ENCODE measurements at places on chromosomes 5 and 9.

- no peak for DNase-seq
Measured at GRCh38 chr5:58410441-58410840, 49.4 kb downstream of the PLK2 start.

DNA sequence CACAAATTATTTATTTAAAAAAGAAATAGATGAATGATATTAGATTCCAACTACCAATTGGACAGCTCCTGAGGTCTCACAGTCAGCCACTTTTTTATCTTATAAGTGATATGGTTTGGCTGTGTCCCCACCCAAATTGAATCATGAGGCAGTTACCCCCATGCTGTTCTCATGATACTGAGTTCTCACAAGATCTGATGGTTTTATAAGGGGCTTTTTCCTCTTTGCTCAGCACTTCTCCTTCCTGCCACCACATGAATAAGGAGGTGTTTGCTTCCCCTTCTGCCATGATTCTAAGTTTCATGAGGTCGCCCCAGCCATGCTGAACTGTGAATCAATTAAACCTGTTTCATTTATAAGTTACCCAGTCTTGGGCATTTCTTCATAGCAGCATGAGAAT lies 12.9 kb downstream of the NLN start:
- DNase-seq: no peak

DNA sequence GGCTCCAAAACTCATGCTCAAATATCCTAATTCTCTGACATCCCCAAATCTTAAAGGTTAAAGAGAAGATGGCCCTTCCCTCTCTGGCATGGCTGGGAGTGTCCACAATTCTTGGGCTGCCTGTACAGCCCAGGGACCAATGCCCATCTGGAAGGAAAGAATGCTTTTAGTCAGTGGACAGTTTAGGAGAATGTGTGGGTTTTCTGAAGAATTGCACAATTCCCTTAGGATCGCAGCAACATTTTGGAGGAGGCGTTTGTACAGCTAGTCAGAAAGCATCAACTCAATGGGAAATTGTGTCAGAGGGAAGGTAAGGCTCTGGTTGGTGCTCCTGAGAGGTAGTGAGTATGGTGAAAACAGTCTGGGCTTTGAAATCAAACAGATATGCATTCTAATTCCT lies 15.0 kb downstream of the FAM193B start:
- DNase-seq: no peak

- no peak for DNase-seq
Measured at GRCh38 chr5:170478306-170478705, 25.5 kb upstream of the KCNIP1 start.

DNA sequence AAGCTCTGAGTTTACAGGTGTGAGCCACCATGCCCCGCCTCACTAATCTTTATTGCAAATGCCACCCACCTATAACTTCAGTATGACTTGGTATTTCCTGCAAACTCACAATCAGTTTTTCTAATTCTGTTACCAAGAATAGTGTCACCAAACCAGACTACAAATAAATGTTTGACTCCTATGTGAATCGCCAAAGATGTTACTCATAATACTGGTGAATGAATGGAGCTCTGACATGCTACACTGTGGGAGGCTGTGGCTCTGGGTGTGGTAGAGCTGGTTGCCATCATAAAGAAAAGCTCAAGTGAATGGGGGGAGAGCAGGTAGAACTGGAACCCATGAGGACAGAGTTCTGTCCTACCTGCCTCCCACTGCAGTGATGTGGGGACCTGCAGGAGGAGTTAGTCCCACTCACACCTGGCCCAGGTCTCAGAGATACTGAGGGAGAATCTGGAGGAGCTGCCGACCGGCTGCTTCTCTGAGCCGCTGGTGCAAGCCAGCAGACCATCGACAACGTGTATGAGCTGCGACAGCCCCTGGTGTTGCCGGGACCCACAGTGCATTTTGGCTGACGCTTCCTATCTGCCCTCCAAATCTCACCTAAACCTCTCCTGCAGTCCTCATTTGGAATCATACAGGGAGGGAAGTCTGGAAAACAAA lies 95.7 kb downstream of the ENTREP1 start:
- DNase-seq: no peak

DNA sequence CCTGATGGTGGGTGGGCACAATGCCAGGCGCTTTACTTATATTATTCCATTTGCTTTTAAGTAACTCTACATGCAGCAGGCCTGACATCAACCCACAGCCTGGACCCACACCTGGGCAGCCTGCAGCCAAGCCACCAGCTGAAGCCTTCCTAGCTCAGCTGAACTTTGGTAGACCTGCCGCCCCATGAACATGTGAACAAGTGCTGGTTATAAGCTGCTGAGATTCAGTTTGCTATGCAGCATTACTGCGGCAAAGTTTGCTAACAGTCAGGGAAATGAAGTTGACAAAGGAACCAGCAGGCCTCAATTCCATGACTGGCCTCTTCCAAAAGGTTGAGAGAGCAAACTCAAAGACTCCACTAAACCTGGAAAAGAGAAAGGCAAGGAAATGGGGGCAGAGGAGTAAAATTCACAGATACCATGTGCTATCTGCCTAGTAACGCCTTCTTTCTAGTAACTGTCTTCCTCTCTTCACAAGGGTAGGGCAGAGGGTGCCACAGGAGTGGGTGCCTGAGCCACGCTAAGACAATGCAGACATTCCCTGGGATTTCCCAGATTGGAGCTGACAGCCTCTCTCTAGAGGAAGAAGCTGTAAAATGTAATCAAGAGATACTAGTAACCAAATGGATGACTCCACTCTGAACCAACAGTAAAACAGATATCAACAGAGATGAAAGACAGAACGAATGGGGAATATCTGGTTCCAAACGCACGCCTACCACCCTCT lies 2.9 kb downstream of the BOD1 start:
- DNase-seq: no peak

- no peak for DNase-seq
Measured at GRCh38 chr5:89041976-89042375, 159.0 kb upstream of the MEF2C start.

DNA sequence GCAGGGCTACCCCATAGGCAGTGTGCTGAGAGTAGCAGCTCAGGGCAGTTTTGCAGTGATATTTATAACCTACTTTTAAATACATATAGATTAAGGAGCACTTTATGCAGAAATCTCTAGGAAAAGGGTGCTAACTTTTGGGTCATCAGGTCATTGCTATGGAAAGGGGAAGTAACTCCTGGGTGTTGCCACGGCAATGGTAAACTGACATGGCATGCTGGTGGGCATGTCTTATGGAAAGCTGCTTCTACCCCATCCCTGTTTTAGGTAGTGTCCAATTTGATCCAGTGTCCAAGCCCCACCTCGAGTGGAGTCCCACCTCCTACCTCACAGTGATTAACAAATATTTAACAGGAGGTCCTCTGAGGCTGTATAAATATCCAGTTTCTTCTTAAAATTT lies 56.8 kb upstream of the XPA start:
- no peak for DNase-seq

- no peak for DNase-seq
Measured at GRCh38 chr9:95729046-95729445, 146.4 kb upstream of the ERCC6L2 start.

- DNase-seq: no peak
Measured at GRCh38 chr9:18788256-18788655, 244.8 kb downstream of the SAXO1 start.

DNA sequence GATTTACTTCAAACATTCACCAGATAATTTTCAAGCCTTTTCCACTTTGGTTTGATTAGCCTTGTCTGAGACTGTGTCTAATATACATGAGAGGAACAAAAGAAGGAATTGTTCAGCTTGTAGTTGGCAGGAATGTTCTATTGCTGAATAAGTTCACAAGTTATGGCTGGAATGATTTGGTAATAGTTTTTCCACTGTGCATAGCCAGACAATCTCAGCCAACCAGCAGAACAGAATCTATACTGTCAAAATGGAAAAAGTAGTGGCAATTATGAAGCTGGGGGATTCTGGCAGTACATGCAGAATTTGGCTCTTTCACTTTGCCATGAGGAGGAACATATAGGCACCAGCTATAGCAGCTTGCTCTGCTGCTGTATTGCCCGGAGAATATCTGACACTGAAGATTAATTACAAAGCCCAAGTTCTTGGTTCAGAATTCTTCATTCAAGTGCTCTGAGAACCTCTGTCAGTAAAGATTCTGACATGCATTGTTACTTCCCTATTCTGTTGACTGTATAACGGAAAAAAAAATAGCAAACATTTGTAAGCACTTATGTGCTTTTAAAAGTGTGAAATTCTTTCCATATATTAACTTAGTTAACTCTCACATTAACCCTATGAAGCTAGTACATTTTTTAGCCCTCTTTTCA lies 150.6 kb downstream of the PRR16 start:
- DNase-seq: no peak

- no peak for DNase-seq
Measured at GRCh38 chr5:147539053-147539452, 29.2 kb upstream of the DPYSL3 start.

Measured in D721Med (cell line).